ENCODE measurements at places on chromosomes 13 and 19.
A peak's percentile ranks its signal among the peaks of the same experiment; 100 is the strongest.

DNA sequence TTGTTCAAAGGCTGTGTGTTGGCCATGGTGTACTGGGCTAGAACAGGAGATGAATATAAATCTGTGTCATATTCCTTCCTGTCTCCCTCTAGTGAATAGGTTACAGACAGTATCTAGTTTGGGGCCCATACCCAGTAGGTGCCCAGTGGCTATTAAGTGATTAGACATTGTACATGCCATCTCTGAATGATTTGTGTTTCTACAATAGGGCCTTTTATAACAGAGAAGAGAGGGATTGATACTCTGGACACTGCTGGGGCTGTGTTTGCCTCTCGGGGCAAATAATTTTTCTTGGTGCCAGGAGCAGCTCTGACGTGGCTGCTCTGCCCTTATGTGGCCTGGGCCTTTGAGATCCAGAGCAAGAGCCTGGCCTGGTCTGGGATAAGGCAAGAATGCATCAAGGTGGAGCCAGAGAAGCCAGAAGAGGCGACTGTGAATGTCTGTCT lies 403.1 kb downstream of the SPRY2 start:
- DNase-seq: no peak

GRCh38 chr19:44367024-44367423 lies 10.5 kb upstream of the ZNF112 start:
- DNase-seq: no peak

DNA sequence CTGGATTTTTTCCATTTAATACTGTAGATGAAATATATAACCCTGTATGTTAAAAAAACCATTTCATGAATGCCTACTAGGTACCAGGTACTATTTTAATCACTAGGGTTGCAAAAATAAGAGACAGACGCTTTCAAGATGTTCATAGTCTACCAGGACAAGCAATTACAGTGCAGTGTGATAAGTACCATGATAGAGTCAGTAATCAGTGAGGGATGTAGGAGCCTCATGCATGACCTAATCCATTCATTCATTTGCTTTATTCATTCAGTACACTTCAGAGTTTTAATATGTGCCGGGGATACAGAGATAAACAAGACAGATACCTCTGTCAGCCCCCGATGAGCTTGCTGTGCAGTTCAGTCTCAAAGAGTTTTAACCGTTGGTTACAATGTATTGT lies 3.0 kb downstream of the WASF3 start:
- no peak for DNase-seq

DNA sequence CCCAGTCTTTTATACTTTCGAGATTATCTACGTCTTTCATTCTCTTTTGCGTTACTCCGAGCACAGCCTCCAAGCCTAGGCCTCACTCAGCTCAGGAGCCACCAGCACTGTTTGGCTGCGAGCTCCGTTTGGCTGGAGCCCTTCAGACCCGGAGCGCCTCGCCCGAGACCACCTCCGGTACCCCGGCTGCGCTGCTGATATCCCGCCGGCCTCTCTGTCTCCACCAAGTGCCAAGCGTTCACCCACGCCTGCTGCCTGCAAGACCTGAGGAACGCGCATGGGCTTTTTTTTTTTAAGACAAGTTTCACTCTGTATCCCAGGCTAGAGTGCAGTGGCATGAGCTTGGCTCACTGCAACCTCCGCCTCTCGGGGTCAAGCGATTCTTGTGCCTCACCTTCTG lies 14.1 kb upstream of the ZNF177 start:
- no peak for DNase-seq

- DNase-seq: no peak
Measured at GRCh38 chr13:41034881-41035280, 15.8 kb upstream of the ELF1 start.

- DNase-seq: peak; percentile 12
Measured at GRCh38 chr19:49981603-49982593, 20.9 kb upstream of the SIGLEC11 start.

DNA sequence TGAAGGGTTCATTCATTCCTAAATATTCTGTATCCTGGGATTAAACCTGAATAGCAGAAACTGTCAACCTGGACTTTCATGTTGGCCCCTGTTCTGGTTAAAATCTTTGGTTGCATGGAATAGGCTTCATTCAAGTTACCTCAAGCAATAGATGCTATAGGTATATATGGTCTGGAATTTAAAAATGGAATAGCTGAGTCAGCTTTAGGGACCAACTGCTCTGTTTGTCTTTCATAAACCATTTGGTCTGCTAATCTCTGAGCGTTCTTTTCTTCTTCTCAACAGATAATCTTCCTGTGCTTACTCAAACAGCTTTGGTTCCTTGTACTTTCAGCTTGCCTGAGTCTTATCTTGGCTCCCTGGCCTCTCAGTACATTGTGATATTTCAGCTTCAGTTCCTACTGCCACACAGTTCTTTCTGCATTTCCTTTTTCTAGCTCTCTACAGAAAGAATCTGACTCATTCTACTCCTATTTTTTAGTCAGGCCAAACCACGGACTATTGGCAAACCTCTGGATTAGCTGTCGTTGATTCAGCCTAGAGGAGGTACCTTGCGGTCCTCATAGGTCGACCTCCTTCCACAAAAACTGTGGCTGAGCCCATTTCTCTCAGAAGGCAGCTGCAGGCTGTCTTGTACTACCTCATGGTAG lies 35.9 kb upstream of the MAB21L1 start:
- no peak for DNase-seq

GRCh38 chr13:44790289-44790688 lies 199.0 kb downstream of the NUFIP1 start:
- no peak for DNase-seq

DNA sequence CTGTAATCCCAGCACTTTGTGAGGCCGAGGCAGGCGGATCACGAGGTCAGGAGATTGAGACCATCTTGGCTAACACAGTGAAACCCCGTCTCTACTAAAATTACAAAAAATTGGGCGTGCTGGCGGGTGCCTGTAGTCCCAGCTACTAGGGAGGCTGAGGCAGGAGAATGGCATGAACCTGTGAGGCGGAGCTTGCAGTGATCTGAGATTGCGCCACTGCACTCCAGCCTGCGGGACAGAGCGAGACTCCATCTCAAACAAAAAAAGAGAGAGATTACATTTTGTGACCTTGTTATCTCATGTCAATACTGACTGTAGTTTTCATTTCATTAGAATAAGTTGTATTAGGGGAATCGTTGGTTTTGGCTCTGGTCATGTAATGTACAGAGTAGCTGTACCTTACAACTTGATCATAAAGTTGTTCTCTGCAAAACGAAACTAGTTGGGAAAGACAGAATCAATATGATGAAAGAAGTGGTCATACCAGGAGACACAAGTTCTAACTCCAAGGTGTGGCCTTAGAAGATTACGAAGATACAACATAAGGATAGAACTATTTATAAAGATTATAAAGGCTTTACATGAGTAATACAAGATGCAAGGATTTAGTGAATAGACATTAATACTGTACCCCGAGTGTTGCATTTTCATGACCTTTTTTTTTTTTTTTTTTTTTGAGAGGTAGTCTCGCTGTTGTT lies 15.3 kb downstream of the TMEM38A start:
- DNase-seq: no peak

DNA sequence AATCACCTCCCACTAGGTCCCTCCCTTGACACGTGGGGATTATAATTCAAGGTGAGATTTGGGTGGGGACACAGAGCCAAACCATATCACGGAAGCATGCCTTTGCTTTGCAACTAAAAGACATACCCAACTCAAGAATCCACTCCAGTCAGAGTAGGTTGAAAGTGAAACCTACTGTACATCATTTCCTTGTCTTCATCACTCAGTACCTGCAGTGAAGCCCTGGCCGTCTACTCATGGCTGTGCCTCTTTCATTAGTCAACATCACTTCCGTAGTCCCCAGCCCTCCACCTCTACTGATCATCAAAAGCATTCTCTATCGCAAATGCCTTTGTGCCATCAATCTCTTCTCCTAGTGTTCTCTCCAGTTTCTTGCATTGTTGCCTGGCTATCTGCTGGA lies 343.1 kb upstream of the ARGLU1 start:
- no peak for DNase-seq

- peak; percentile 99 for DNase-seq
Measured at GRCh38 chr13:96053003-96053703, at the start of gene UGGT2. UGGT2 (minus strand) TSS chr13:96053401; CDS start chr13:96053312, 89 bp downstream.

- no peak for DNase-seq
Measured at GRCh38 chr19:46295401-46296201, 1.2 kb upstream of the HIF3A start.

DNA sequence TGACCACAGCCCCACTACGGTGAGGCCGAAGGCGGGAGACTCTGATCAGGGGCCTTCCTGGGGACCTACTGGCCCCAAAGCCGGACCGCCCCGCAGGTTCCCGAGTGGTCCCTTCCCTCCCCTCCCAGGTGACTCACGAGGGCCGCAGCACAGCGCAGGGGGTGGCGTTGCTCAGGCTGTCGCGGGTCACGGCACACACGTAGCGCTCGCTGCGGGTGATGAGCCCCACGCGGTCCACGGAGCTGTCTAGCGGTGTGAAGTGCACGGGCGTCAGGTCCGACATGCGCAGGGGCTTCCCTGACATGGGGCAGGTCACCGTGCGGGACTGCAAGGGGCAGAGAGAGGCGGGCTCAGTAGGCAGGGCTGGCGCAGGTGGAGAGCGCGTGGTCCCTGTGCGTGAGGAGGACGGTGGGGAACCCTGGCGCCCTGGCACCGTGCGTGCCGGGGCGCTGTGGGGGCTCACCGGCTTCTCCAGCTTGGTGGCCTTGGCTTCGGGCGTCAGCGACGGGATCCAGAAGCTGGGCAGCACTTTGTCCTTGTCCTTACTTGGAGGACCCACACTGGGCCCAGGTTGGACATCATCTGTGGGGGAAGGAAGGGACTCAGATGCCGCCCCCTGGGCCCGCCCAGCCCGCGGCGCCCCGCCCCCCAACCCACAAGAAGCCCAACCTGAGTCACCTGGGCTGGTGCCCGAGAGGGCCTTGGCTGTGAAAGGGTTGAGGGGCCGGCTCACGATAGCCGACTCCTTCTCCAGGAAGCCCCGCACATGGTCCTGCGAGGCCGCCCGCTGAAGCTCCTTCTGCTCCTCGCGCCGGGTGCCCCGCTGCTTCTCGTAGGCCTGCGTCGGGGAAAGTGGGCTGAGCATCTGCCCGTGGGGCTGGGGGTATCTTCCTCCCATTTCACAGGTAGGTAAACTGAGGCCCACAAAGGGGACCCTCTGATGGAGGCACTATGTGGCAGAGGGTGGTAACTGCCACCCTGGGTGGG lies 23.7 kb downstream of the NOSIP start:
- no peak for DNase-seq

DNA sequence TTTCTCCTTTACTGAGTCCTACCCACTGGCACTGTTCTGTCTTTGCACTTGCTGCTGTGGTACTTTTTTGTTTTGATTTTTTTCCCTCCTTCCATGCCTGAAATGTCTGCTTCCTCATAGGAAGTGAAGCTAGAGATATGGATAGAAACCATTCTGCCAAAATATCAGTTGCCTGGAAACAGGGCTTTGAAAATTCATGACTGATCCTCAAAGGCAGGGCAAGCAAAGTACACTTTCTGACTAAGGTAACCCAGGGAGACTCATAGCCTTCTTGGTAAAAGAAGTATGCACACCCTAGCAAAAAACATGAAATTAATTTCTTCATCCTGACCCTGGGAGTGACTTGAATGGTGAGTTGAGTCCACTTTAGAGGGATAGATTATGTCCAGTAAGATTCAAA lies 329.8 kb downstream of the MYO16 start:
- no peak for DNase-seq

GRCh38 chr19:22612316-22612715 lies 21.8 kb upstream of the ZNF492 start:
- no peak for DNase-seq

DNA sequence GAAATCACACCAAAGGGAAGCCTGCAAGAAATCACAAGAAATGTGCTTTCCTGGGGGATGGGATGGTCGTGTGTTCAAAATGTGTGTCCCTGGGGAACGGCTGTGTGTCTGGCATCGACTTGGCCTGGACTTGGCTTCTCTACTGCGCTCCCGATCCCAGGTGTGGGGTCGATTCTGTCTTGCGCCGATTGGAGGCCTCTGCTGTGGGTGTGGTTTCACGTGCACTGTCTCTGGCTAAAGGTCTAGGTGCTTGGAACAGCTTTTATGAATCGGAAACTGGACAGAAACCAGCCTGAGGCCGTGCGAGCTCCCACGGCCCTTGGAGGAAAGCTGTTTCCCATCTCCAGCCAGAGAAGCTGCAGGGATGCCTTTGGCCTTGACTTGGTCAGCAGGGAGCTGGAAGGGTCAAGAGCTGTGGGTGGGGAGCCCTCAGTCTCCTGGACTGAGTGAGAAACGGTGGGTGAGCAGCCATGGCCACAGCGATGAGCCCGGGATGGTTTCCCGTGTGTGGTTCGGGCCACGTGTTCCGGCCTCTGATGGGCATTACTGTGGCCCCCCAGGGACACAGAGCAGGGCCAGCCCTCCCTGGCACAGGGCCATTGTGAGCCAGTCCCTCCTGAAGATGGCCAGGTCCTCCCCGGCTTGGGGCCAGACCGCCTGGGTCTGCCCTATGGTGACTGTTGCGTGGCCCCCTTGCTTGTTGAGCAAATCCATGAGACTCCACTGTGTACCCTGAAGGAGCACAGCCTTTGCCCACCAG lies 29.7 kb downstream of the MCF2L start:
- no peak for DNase-seq

DNA sequence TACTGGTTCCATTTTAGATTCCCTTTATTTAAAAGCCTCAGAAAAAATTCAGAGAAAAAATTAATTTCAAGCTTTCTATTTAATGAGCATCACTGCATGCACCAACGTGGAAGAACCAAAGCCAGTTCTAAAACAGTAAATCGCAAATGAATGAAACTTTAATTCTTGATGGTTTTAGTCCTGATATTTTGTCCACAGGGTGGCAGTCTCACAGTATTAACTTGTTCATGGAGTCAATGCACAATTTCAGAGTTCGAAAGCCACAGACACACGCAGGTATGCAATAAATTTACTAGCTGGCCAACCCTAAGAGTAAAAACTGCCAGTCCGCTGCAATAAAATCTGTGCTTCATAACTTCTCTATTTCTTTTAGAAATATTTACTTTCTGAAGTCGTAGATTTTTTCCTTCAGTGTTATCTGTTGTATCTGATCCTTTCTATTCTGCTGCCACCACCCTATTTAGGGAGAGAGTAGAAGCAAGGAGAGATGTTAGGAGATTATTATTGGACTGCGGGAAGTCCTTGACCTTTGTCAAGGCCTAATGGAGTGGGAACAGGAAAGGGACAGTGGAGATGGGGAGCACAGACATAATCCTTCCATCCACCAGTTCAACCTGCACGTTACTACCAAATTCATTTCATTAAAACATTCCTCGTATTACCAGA lies 7.0 kb upstream of the WBP4 start:
- peak; percentile 69 for DNase-seq

DNA sequence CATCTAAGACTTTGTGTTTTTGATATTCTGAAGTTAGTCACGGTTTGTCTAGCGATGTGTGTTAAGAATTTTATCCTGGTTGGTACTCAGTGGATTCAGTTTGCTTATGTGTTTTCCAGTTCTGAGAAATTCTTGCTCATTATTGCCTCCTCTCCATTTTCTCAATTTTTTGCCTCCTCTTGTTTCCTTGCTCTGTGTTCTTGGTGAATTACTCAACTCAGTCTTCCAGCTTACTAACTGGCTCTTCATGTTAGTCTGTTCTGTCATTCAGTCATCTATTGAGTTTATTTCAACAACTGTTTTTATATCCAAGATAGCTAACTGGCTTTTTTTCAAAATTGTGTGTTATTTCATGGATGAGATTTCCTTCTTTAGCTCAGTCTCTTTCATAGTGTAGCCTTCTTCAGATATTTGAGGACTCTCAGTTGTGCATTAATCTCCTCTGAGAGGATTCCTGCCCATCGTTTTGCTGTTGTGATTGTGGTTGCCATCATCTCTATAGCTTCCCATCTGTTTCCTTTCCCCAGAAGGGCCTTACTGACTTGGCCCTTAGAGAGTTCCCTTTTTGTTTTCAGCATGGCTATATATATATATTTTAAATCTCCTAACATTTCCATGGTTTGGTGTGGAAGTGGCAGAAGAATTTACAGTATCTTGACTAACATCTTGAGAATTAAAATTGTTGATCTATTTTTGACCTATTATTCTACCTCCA lies 6.2 kb downstream of the SETDB2 start:
- DNase-seq: no peak
